Adrenal gland (tissue), 19 donors: ENCODE measurements at places on chromosomes 16 and 17. TPM values are rescaled to one million over a fixed set of nuclear protein-coding genes. Genes with fewer than 3 reads are reported as not detected.
A peak's percentile ranks its signal among the peaks of the same experiment; 100 is the strongest.

DNA sequence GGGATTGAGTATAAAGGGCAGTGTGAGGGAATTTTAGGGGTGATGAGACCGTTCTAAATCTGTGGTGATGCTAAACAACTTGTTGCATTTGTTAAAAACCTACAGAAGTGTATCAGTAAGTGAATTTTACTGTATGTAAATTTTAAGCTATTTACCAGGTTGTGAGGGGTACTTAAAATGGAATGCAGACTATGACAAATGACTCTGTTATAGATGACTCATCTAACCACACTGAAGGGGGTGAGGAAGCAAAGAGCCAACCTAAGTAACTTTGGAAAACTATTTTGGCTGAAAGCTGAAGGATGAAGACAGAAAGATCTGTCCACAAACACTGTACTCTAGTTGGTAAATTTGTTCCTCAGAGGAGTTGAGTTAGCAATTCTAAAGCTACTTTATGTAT, 5.3 kb upstream of the MKS1 start:
- DNase-seq: no peak

The EFCAB13 gene
- polyA plus RNA-seq: 1.2 TPM

GRCh38 chr16:1300664-1301476, 8.6 kb upstream of the UBE2I start:
- peak; percentile 83 for DNase-seq

DNA sequence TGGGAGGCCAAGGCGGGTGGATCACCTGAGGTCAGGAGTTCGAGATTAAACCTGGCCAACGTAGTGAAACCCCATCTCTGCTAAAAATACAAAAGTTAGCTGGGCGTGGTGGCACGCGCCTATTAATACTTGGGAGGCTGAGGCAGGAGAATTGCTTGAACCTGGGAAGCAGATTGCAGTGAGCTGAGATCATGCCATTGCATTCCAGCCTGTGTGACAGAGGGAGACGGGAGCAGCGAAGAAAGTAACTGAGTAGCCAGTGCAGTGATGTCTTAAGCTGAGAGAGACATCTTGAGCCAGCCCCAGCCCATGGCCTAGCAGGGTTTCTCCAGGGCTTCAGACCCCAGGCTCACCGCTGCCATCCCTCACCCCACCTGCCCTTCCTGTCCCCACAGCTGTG, 9.8 kb upstream of the SMIM5 start:
- no peak for DNase-seq

- peak; percentile 87 for DNase-seq
These were observed 1.3 kb upstream of the CLEC19A start for GRCh38 chr16:19284207-19284606.

DNA sequence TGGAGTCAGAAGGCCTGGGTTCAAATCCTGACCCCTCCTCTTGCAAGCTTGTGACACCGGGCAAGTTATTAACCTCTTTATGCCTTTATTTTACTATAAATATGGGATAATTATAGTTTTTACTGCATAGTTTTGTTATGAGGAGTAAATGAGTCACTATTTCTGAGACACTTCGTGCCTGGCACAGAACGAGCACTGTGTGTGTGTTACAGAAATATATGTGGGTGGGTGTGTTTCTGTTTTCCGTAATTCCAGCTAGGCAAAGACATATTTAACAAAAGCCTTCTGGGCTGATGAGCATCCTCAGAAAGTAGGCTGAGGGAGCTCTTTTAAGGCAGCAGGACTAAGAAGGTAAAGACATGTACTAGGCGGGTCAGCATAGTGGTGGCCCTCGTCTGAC, 417.9 kb downstream of the MAF start:
- DNase-seq: no peak

The LUC7L3 gene
- 95.4 TPM for polyA plus RNA-seq

The IL34 gene
- polyA plus RNA-seq: 3.2 TPM

The FBXL19 gene
- 74.1 TPM for polyA plus RNA-seq

The ZNRF1 gene
- polyA plus RNA-seq: 9.9 TPM

The SLFN12L gene
- 0.32 TPM for polyA plus RNA-seq

DNA sequence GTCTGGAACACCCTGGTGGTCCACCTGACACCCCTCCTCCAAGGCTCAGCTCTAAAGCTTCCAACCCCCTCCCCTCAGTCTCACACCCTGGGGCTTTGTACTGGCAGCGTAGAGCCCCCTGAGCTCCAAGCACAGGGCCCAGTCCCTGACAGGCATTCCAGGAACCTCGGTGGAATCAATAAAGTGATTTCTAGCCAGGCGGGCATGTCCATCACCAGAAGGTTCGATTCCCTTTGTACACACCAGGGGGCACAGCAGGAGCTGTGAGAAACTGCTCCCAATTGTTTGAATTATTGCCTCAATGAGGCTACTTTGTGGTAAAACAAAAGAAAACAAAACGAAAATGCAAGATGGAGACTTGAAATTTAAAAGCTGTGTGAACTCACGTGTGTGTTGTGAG, 51.8 kb downstream of the SMPD3 start:
- DNase-seq: peak; percentile 56

The ZNF597 gene
- polyA plus RNA-seq: 1.3 TPM

The C1QL1 gene
- polyA plus RNA-seq: 0.88 TPM

- no peak for DNase-seq
These were observed 138.9 kb downstream of the SEC14L1 start for GRCh38 chr17:77279448-77280303.

DNA sequence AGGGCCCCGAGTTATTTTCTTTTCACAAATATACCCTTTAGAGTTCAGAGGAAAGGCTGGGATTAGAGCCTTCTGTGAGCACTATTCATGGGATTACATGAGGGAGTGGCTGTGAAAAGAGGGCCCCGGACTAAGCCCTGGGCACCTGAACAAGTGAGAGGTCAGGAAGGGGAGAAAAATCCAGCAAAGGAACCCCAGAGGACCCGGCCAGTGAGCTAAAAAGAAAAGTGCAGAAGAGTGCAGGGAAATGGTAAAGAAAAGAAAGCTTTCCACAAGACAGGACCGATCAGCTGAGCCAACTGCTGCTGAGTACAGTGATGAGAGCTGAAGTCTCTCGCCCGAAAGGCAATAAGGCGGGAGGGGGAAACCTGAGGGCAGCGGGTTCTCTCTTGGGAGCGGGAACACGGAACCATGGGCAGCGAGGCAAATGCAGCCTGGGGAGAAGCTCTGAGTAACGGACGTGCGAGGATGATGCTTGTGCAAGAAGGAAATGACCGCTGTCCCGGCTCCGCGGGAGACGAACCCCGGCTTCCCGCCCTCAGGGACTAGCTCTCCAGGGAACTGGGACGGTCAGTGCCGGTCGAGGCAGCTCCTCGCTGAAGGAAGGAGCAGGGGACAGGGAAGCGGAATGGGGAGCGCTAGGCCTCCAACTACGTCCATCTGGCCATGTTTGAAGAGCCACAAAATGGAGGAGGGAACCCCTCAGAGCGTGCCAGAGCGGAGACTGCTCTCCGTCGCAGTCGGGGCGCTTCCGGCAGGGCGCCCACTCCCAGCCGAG, 665 bp upstream of the ALDH3A2 start:
- DNase-seq: peak; percentile 78

- DNase-seq: no peak
These were observed 65.1 kb downstream of the WSCD1 start for GRCh38 chr17:6135236-6135635.

The MXRA7 gene
- polyA plus RNA-seq: 167 TPM

DNA sequence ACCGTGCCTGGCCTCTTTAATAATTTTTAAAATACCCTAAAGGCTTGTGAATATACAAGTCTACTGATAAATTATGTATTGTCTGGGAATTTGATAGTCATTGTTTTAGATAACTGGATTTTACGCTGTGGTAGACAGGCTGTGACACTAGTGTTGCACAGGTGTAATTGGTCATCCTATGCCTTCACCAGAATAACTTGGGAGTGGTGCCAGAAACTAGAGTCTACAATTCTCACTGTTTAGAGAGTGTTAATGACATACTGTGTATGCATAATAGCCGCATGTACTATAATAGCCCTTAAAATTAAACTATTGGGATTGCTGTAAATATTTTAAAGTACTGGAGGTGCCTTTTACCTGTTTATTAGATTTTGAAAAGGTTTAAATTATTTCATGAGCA, 11.4 kb downstream of the CNEP1R1 start:
- no peak for DNase-seq

- no peak for DNase-seq
These were observed 27.2 kb upstream of the BEAN1 start for GRCh38 chr16:66399930-66400329.

DNA sequence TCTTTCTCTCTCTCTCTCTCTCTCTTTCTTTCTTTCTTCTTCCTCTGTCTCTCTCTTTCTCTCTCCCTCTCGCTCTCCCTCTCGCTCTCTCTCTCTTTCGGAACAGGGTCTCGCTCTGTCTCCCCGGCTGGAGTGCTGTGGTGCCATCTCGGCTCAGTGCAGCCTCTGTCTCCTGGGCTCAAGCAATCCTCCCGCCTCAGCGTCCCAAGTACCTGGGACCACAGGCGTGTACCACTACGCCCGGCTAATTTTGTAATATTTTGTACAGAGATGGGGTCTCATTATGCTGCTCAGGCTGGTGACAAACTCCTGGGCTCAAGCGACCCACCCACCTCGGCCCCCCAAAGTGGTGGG, 12.7 kb upstream of the KLHDC4 start:
- no peak for DNase-seq

The SOX15 gene
- 0.29 TPM for polyA plus RNA-seq

- DNase-seq: no peak
These were observed 595.2 kb upstream of the CDH11 start for GRCh38 chr16:65716737-65717700.

The SLX4 gene
- 2.4 TPM for polyA plus RNA-seq

- DNase-seq: peak; percentile 80
These were observed 45.7 kb downstream of the CMTM4 start for GRCh38 chr16:66650707-66651473.

The TNFSF12 gene
- 18.8 TPM for polyA plus RNA-seq

DNA sequence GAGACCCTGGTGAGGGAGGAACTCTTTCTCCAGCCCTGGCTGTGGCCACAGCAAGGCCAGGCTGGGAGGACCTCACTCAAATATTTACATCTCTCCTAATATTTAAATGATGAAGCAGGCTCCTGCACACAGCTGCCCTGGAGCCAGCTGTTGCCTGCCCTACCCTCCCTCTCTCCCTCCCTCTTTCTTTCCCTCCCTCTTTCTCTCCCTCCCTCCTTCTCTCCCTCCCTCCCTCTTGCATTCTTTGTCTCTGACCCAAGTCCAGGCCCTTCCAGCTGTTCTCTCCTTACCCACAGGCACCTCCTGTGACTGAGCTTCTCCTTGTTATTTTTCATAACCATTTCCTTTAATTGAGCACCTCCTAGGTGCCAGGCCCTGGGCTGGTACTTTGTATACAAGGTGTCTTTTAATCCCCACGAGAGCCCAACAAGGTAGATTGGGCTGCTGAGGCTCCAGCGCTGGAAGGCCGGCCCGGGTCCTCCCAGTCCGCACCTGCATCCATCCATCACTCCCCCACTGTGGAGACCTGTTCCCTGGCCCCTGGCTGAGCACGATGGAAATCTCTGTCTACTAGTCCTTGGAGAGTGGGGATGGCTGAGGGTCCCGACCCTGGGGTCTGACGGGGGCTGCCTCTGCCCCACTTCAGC, 242.3 kb downstream of the SEC14L1 start:
- no peak for DNase-seq

The ASPA gene
- 5.5 TPM for polyA plus RNA-seq

The NFATC3 gene
- polyA plus RNA-seq: 6.6 TPM

GRCh38 chr16:50282955-50283631, 16.7 kb downstream of the ADCY7 start:
- no peak for DNase-seq

GRCh38 chr16:23535901-23536300, 21.2 kb downstream of the EARS2 start:
- DNase-seq: no peak

DNA sequence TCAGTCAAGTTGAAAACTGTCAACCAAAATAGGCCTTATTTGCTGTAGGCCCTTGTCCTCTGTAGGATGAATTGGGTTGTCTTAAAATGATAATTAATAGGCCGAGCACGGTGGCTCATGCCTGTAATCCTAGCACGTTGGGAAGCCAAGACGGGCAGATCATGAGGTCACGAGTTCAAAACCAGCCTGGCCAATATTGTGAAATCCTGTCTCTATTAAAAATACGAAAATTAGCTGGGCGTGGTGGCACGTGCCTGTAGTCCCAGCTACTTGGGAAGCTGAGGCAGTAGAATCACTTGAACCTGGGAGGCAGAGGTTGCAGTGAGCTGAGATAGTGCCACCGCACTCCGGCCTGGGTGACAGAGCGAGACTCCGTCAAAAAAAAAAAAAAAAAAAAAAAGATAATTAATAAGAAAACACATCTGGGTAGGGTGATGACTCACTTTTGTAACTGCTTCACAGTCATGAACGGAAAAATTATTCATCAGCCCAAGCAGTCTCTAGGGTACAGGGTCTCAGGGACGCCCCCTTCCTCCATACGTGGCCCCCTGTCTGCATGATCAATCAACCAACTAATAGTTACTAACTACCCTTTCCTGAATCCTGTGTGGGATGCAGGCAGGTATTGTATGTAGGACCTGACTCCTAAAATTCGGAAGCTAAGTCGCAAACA, 137.0 kb upstream of the RCVRN start:
- peak; percentile 34 for DNase-seq

- no peak for DNase-seq
These were observed 16.7 kb downstream of the NGFR start for GRCh38 chr17:49511810-49512209.

DNA sequence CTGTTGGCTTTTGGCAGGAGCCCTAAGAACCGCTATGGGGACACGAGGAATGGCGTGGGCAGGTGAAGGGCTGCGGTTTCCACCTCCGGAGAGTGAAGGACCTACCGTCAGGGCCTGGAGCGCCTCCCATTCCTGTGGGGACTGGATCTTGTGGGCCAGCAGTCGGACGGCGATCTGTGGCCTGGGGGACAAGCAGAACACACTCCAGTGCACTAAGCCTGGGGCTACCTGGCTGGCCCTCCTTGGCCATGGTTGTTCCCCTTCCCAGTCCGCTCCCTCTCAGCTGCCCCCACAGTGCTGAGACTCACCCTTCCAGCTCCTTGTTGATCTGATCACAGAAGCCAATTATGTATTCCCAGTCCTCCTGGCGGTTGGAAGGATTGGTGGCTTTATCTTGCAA, 15.0 kb downstream of the GGA3 start:
- DNase-seq: no peak

The OR3A1 gene
- not detected for polyA plus RNA-seq

DNA sequence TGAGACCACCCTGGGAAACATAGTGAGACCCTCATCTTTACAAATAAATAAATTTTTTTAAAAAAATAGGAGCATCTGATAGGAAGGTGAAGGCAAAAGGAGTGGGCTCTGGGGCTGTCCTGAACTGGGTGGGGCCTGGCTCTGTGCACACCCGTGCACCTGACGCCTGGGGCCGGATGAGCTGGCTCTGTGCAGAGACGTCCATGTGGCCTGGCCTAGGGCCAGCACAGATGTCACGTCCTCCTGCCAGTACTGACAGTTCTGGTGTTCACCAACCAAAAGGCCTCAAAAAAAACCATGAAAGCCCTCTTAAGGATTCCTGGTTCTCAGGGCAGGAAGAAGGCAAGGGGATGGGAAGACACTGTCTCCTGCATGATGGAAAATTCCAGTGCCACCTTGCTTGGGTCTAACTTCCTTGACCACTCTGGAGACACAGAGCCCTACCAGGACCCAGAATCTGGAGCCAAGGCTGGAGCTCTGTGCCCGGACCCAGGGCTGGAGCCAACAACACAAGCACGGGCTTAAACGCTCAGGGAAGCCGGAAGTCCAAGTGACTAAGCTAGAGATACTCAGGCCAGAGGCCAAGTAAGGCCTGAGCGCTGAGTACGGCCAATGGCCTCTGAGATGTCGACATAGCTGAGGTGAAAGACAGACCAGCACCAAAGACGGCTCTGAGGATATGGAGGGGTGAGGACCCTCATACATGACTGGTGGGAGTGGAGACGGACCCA, 32.9 kb downstream of the COPRS start:
- no peak for DNase-seq
